ENCODE measurements at places on chromosomes 16 and 17. TPM values are rescaled to one million over a fixed set of nuclear protein-coding genes. Genes with fewer than 3 reads are reported as not detected.
A peak's percentile ranks its signal among the peaks of the same experiment; 100 is the strongest.

The BIRC5 gene
- total RNA-seq, result 50.1 TPM

The SPAG5 gene
- total RNA-seq, result 38.4 TPM

- no peak for DNase-seq
Measured at GRCh38 chr16:28313587-28313986, 21.3 kb downstream of the SBK1 start.

The PTX4 gene
- 0.32 TPM for total RNA-seq

- DNase-seq, result no peak
Measured at GRCh38 chr17:7586673-7587419, 3.0 kb downstream of the SOX15 start.

DNA sequence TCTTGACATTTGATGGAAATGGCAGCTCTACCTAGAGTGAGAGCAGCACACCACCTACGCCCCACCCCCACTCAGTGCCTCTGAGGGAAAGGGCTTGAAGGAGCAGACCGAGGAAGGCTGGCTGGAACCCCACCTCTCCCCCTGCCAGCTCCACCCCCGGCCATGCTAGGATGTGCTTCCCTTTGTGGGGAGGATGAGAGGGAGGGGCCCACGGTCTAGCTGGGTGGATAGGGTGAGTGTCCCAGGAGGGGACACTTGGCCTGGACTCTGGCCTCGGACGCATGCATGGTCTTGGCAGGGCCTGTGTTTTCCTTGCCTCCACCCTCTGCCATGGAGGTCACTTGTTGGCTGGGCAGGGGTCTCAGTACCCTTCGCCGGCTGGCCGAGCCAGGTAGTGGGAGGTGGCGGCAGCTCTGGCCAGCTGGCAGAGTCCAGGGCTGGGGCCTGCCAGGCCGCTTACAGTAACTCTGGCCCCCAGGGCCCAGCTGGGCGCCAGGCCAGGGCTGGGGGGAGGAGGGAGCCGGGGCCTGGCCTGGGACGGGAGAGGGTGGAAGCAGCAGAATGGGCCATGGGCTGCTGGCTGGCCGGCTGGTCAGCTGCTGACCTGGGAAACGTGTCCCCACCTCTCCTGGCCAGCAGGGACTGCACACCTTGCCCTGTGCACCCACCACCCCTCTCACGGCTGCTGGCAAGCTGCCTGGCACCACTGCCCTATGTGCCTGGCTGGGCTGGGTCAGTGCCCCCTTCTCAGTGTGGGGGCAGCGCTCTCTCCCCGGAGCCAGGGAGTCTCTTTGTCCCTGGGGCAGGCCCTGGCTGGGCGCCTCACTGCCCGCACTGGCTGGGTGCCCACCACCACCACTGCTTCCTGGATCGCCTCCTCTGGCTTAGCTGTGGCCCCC lies 23.0 kb downstream of the RARA start:
- DNase-seq, result peak; percentile 52

The TBC1D3H gene
- not detected for total RNA-seq

- DNase-seq, result no peak
Measured at GRCh38 chr16:22132801-22133200, 29.5 kb upstream of the SDR42E2 start.

DNA sequence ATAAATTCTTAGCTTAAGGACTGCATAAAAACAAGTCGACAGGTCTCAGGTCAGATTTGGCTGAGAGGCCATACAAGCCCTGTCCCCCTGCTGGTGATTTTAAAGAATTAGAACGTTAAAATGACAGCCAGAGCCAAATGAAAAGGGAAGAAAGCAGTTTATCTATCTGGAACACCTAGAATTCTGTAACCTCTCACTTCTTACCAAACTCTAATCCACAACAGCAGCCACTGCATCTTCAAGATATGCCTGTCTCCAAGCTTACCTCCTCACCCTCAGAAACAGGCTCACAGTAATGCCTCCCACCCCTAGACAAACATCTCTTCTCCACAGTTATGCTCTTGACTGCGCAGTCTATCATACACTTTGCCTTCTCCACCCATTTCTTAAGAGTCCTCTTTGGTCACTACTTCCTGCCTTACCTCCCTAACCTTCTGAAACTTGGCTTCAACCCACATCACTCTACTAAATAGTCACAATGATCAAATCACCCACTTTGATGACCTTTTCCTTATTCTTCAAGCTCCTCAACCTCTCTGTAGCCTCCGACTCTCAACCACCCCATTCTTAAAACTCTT lies 14.2 kb downstream of the ANKFY1 start:
- DNase-seq, result peak; percentile 59
